Naive B cell (primary cell): ENCODE measurements at places on chromosomes 4 and X. TPM values are rescaled to one million over a fixed set of nuclear protein-coding genes. Genes with fewer than 3 reads are reported as not detected.

DNA sequence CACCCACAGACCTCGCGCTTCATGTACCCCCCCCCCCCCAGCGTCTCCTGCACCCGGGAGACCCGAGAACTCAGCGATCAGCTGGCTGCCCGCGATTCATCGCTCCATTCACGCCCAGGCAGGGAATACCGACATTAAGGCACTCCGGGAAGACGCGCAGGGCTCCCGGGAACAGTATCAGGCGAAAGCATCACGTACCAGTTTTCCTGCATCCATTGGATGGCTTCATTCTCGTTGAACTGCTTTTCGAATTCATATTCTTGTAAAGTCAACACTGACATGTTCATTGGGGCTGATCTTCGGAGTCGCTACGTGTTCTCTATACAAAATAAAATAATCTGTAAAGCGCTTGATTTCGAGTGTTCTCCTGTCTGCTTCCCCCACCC lies 373 bp downstream of the ELOVL6 start:
- peak; percentile 1 for DNase-seq

- DNase-seq: no peak
Measured at GRCh38 chr4:10098780-10099160, 17.8 kb downstream of the WDR1 start.

- DNase-seq: no peak
Measured at GRCh38 chrX:56498756-56499155, 64.7 kb upstream of the UBQLN2 start.

- no peak for DNase-seq
Measured at GRCh38 chr4:163167333-163167626, 590 bp upstream of the NAF1 start.

GRCh38 chrX:68669871-68670270 lies 22.4 kb downstream of the STARD8 start:
- DNase-seq: no peak

BTK gene
- 169 TPM for polyA plus RNA-seq

GRCh38 chr4:132108784-132109183 lies 1040.3 kb upstream of the PCDH10 start:
- no peak for DNase-seq

ERAS gene
- polyA plus RNA-seq: not detected

- DNase-seq: no peak
Measured at GRCh38 chr4:24235618-24236017, 345.8 kb upstream of the PPARGC1A start.

DNA sequence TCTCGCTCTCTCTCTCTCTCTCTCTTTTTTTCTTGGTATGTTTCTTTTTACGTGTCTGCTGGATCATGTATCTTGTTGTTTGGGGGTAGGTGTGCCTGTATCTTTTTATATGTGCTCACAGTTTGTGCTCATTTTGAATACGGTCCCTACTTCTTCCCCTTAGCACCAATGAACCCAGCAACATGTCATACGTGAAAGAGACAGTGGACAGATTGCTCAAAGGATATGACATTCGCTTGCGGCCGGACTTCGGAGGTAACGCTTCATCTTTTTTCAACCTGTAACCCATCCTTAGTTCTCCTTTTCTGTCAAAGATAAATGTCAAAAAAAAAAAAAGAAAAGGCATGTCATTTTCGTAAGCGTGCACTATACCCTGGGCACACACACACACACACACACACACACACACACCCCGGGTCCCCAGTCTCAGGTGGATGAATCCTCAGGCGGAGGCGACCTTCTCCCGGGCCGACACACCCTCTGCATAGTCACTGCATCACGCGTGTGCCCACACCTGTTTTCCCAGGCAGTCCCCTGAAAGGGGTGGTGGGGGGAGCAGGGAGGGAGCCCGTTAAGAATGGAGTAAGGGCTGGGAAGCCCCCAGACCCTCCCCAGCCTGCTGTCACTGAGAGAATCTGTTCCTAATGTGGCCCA lies 511 bp downstream of the GABRB1 start:
- DNase-seq: no peak

GRCh38 chrX:77446908-77447652 lies at the start of gene FGF16:
Gene FGF16 (plus strand): TSS chrX:77447389. CDS start chrX:77447675, 286 bp downstream.
- DNase-seq: no peak

GRCh38 chrX:45771560-45772340 lies 571.1 kb upstream of the DIPK2B start:
- DNase-seq: peak; percentile 38

DNA sequence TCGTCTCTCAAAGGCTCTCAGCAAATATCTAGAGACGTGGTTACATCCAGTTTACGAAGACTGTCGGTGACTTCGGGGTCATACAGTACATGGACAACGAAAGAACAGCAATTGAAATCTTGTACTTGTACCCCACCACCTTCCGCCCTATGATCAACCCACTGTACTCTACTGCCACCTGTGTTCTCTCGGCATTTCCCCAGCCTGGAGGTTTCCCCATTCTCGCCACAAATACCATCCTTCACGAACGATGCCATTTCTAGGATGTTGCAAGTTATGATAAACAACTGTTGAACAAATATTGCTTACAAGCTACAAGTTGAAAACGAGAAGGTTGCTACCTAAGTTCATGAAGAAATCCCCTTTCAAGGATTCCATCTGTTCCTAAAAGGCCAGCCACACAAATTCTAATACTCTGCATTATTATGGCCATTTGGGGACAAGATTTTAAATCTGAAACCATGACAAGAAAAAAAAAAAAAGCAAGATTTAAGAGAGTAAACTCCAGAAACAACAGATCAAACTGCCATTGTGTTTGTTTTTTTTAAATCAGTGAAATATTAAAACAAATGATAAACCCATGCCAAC lies 1.6 kb downstream of the APBB2 start:
- DNase-seq: no peak

CPLX1 gene
- polyA plus RNA-seq: not detected

VCX3B gene
- polyA plus RNA-seq: not detected

- DNase-seq: no peak
Measured at GRCh38 chr4:91087743-91088142, 960.5 kb downstream of the CCSER1 start.

DNA sequence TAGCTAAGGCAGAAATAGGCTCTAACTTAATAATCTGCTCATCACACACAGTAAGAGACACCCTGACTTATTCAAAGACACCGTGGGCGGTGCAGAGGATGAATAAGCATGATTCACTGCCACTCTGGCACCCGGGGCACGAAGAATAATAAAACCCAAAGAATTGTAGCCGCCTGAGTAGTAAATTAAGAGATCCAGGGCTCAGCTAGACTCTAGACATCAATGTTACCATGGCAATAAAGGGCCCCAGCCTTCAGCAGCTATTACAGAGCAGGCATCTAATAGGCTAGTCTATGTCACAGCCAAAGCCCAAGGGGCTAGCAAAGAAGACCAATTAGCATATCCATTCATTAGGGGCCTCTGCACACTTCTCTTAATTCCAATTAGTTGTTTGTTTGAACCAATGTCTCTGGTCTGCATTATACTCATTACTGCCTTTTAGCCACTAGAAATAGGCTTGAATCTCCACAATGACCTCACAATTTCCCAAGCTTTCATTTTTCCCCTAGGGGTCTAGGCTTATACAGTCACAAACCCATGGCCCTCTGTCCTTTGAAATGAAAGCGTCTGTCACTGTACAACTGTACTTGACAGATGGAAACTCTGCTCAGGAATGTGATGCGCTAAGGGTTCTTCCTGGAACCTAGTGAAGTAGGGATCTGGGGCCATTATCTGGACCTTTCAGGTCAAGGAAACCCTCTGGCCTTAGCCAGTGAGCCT lies 3.0 kb upstream of the ATP1B4 start:
- no peak for DNase-seq

DNA sequence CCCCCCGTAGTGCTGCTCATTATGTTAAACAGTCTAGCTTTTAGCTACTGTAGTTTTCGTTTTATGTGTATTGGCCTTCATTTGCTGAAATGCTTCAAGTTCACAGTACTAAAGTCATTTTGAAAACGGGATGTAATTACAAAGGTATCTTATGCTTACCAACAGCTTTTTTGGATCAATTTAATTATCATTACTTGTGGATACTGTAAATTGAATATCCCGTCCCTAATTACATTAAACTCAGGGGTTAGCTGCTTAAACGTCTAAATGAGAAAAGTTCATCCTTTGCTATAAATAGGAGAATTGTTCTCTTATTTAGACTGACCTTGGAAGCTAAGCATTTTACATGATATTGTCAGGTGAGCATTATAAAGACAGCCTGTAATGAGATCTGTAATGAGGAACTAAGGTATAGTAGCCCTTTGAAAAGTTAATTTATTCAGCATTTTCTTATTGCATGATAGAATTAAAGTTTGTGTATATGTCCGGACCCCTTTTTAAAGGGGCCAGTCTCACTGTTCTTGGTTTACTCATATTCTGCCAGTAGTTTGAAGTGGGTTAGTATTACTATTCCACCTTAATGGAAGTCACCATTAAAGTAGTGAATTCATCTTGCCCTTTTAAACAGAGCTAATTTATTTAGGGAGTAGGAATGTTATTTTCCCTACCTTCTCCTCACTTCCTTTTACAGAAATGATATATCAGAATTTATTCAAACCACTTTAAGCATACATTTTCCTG lies 252.6 kb downstream of the TENM3 start:
- no peak for DNase-seq

ALPK1 gene
- 5.3 TPM for polyA plus RNA-seq

DNA sequence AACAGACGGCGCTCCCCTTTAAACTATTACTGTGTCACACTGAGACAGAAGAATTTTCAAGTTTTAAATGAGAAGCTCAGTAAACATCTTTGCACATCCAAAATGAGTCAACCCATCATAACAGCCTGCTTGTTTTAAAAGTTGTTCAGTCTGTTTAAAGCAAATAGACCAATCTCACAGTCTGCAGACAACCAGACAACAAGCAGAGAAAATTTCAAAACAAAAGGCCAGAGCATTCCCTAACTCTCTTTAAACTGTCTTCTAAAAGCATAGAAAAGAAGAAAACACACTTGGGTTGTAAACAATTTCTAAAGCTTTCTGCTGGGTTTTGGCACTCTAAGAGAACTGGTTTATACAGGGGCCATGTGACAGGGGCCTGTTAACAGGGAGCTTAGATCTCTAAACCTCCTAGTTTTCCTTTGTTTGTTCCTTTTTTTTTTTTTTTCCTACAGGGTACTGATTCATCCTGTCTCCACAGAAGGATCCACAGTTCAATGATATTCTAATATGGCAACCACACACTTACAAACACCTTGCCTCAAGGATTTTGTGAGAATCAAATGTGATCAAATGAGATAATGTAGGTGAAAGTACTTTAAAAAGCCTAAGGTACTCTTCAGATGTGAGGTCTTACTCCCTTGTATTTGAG lies 100.8 kb upstream of the MAML3 start:
- DNase-seq: no peak

DNA sequence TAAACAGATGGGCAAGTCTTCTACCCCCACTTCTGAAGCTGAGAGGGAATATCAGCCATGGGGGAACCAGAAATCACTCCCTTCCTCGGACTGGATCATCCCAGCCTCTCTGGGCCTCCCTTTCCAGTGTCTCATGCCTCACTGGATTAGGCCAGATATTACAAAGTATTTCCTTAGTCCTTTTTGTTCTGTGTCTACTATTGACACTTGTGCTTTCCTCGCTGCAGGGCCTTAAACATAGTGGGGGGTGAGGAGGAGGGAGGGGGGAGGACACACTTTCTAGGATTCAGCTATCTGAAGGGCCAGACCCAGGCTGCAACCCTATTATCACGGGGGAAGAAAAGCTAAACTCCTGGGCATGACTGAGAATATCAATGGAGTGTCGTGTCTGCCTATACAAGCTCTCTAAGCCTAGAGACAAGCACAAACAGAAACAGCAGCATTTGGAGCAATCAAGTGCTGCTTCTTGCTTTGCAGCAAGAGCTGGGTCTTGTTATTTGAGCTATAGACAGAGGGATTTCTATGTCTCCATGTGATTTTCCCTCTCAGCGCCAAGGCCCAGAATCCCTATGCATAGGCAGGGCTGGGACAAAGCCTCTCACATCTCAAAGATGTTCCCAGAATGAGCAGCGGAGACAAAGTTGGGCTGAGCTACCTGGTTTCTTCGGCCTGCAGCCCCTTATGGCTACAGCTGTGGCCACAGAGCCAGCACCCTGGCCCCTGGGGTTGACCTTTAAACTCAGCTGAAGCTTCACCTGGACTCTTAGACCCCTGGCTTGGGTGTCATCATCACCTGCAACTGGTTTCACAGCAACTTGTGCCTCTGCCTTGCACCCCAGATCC lies 20.2 kb downstream of the PJA1 start:
- no peak for DNase-seq

ETNPPL gene
- polyA plus RNA-seq: not detected
